ENCODE measurements at places on chromosomes 6 and 20. TPM values are rescaled to one million over a fixed set of nuclear protein-coding genes. Genes with fewer than 3 reads are reported as not detected.

CENPW gene
- 13.0 TPM for total RNA-seq

RAB44 gene
- total RNA-seq = not detected

SSR1 gene
- 113 TPM for total RNA-seq

DNA sequence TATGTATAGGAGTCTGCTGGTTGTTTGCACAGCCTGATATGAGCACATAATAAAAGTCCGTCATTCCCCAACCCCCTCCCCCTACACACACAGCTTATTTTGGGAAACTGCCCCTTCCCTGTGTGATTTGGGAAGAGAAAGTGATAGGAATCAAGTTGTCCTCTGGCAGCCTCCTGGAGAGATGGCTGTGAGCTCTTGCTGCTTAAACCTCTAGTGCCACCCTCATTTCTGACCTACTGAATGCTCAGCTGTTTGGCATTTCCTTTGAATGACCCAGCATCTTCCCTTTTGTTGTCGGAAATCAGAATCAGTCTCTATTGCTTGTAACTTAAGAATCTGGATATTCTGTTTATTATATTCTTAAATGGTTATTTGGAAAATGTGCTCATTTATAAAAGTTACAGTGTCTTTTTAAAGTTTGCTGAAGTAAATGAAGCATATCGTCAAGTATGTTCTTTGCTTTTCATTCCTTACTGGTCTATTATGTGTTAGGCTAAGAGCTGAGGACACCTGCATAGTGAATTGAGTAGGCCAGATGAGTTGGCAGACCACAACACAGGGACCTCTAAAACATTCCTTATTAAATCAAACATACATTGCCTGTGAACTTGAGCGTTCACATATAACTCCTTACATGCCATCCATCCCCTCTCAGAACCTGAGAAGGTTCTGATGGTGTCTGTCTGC, 5.5 kb downstream of the RWDD2A start:
- DNase-seq = no peak

DNA sequence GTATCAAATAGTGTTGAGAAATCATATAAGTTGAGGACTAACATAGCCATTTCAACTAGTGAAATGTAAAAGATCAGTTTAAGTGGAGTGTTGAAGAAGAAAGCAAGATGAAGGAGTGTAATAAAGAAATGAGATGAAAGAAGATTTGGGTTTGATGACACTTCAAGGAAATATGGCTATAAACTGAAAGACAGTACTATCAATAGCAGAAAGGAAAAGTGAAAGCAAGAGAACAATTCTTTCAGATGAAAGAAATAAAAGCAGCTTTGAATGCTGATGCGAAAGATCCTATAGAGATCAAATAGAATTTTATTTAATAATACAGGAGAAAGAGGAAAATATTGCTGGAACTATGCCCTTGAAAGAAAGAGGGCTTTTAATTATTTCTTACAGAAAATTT, 92.8 kb upstream of the PRSS16 start:
- DNase-seq = no peak
